ENCODE measurements at places on chromosomes 3 and 15.
A peak's percentile ranks its signal among the peaks of the same experiment; 100 is the strongest.

DNA sequence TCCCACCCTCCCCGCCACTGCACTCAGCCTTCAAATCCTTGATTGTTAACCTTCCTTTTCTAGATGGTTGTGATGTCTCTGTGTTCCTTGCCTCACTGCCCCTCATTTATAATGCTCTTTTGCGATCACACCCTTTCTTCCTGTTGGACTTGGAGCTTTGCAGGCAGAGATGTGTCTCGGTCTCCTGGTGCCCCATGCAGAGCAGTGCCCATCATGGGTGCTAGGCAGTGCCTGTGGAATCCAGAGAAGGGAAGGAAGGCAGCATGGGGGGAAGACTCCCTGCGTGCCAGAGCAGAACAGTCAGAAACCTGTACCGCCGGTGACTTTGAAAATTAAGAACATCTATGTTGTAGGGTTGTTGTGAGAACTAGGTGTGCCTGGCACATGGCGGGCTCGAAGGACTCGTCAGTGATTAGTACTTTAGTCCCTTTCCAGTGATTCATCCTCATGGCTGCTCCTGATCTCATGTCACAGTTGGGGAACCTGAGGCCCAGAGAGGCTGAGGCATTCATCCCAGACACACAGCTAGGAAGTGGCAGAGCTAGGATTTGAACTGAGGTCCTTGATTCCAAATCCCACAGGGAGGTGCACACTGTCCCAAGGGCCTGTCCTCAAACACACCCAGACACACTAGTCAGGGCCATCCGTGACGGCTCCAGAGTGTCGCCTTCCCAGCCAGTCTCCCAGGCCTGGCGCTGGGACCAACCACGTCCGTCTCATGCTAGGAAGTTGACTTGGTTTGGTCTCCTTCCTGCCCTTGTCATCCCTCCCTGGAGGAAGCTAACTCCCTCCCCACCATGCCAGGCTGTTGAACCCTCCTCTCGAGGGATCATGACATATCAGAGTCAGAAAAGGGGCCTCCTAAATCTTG, 58.3 kb downstream of the SMAD6 start:
- no peak for DNase-seq

DNA sequence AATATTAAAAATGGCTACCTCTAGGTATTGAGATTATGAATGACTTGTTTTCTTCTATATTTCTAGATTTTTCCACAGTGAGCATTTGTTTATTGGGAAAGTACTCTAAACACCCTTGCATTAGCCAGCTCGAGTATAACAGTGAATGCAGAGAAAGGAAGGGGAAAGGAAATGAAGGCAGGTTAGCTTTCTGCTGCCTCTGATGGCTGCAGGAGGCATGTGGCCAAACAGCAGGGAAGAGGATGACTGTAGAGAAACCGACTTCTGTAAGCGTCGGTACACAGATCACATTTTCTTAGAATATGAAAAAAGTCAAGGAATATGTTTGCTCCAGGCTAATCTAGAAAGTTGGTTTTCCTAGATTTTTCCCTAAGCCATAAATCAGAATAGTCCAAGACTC, 19.8 kb downstream of the GNB5 start:
- DNase-seq = no peak

DNA sequence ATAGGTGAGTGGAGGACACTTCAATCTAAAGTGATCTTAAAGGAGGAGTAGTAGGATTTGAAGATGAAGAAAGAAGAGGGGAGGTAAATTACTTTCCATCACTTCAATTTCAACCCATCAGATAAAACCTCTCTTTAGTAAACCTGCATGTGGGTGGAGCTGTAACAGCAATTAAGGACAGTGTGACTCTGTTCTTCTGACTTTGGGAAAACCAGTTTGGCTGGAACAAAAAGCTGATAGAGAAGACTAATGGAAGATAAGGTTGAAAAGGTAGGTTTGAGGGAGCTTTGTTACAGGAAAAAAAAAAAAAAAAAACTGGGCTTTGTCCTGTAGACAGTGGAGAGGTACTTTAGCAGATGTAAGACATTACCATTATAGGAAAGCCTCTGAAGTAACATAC, 4.5 kb upstream of the GSK3B start:
- DNase-seq = no peak

DNA sequence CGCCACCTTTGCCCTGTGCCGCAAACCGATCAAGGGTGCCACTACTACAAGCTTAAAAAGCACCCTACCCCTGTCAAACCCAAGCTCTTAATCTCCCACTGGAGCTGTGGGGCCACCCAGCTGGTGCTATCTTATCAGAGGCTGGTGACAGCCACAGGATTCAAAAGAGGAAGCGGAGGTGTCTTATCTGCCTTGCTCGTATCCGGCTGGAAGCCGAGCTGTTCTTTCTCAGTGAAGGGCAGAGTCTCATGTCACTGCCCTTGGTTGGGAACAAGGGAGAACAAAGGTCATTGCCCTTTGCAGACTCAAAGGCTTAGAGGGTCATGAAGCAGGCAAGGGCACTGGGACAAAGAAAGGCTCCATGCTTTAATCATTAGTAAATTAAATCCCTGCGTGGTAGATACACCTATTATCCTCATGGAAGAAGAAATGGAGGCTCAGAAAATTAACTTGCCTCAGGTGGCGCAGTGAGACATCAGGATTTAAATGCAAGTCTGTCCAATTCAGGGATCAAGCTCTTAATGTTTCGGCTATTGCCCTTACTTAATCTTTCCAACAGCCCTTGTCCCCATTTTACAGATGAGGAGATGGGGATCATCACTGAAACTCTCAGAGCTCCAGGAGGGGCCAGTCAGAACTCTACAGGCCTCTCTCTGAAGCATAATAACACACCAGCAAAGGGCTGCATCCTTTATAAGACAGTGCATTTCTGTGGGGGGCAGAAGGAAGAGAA, 360.0 kb upstream of the PROK2 start:
- DNase-seq = peak; percentile 37

GRCh38 chr3:175267561-175267960, 408.4 kb downstream of the NAALADL2 start:
- DNase-seq = no peak

GRCh38 chr3:76132154-76132470, 346.8 kb upstream of the ZNF717 start:
- DNase-seq = no peak

Data from GM12892 (cell line).